Subcutaneous preadipocyte (primary cell): ENCODE measurements at places on chromosomes 4 and X. TPM values are rescaled to one million over a fixed set of nuclear protein-coding genes. Genes with fewer than 3 reads are reported as not detected.

BBS12 gene
- total RNA-seq, result 4.3 and 6.2 TPM in 2 replicates

CT45A1 gene
- total RNA-seq, result not detected in 2 replicates

RNF212 gene
- total RNA-seq, result 0.73 and 1.6 TPM in 2 replicates

CENPVL2 gene
- under 0.01 TPM in 1 of 2 replicates, not detected in the other for total RNA-seq

VSIG4 gene
- under 0.01 TPM in 1 of 2 replicates, not detected in the other for total RNA-seq

PABPC1L2A gene
- not detected in 2 replicates for total RNA-seq

NSD2 gene
- 59.2 and 101 TPM in 2 replicates for total RNA-seq

GNRHR gene
- total RNA-seq, result not detected in 2 replicates

OPRPN gene
- not detected in 2 replicates for total RNA-seq

KLB gene
- total RNA-seq, result not detected in 2 replicates

DBET gene
- total RNA-seq, result not detected in 2 replicates

SMPX gene
- total RNA-seq, result not detected in 2 replicates

ANKRD50 gene
- 9.9 and 12.5 TPM in 2 replicates for total RNA-seq
